Activated CD8-positive, alpha-beta T cell treated with anti-CD3 and anti-CD28 coated beads for 36 hours (primary cell): ENCODE measurements at places on chromosomes 2 and 18.

DNA sequence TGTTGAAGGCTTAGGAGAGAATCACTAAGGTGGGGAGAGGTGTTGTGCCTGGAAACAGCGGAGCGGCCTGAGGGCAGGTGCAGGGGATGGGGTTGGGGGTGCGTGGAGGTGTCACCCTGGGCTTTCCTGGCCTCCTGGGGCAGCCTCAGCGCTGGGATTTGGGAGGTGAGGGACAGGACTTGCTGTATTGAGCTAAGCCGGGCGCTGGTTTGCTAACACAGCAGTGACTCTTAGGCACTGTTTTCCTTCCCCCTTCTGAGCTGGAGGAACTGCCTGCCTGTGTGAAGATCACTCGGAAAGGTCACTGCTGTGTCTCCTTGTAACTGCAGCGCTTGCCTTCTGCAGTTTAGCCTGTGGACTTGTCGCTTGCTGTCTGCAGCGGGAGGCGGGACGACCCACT, 21.2 kb downstream of the PRELID3A start:
- DNase-seq = no peak

DNA sequence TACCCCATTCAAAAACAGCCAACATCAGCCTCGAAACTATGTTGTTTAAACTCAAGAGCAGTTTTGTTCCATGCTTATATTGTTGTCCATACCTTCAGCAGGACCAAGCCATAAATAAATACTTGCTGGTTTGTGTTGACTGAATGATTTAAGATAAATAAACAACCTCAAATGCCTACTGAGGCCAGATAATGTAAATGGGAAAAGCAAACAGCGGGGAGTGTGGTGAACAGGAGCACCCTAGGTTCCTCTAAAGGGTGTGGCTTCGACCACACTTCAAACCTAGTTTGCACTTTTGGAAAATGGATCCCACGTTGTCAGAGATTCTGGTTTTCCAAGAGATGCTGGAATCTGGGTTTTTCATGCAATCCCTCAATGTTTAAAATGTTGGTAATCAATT, 1.7 kb upstream of the PMAIP1 start:
- DNase-seq = no peak

- no peak for DNase-seq
Observed at GRCh38 chr2:23782646-23783045, 144.3 kb downstream of the ATAD2B start.

DNA sequence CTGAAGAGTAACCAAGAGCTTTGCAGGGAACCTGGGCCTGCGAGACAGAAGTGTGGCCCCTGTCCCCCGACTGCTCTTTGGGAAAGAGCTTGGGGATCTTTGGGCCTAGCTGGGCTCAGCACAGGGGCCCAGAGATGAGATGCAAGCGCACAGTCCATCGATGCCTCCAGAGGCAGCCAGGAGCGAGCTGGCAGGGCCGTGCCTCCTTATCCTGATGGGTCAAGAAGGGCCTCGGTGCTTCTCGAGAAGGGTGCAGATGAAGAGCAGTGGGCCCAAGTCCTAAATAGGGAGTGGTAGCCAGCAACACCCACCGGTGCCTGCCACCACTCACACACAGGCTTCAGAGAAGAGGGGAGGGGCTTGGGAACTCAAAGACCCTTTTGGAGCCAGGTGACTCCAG, 17.6 kb downstream of the KCNK3 start:
- no peak for DNase-seq

GRCh38 chr2:202669841-202670240, 35.1 kb downstream of the FAM117B start:
- DNase-seq = no peak

GRCh38 chr2:209942936-209943605, 59.4 kb upstream of the RPE start:
- no peak for DNase-seq

DNA sequence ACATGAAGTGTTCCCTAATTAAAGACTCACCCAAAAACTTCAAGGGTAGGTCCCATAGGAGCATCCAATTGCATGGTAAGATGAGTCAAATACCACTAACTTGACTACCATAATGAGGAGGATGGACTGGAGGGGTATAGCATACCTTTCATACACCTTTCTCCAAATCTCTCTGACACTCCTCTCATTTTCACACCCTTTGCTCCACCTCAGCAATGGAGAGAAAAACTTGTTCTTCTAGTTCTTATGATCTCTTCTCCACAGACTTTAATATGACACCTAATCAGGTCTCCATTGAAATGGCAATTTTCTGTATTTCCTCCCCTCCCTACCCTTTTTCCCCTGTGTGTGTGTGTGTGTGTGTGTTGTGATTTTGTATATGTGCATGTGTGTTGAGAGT, 41.1 kb upstream of the MAP2 start:
- no peak for DNase-seq
